ENCODE measurements at places on chromosomes 6 and 20. TPM values are rescaled to one million over a fixed set of nuclear protein-coding genes. Genes with fewer than 3 reads are reported as not detected.

DNA sequence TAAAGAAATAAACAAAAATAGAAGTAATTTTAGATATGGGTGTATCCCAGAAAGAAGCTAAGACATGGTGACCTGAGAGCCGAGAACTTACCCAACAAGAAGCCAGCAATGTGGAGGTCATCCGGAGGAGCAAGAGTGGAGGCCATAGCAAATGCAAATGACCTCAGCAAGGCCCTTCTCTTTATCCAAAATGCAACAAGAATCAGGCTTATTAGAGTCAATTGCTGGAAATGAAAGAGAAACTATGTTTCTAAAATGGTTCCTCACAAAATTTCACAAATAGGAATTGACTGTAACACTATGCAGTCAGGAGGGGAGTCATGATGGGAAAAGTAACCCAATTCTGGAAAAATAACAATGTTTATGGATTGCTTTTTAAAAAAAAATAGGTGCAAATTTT, 90.4 kb downstream of the TNFAIP3 start:
- H3K4me3 ChIP-seq = no peak overlapping the region
- H3K4me1 ChIP-seq = no peaks in the 10 kb centered on the region
- H3K36me3 ChIP-seq = no peaks in the 10 kb centered on the region
- H3K27ac ChIP-seq = no peak overlapping the region

The FGD2 gene
- not detected for total RNA-seq

GRCh38 chr6:11232770-11233626, 530 bp upstream of the NEDD9 start:
- H3K27me3 ChIP-seq = no peaks in the 10 kb centered on the region
- peak overlapping the region; percentile 83 for H3K4me3 ChIP-seq
- peaks cover 60% of the 10 kb centered on the region for H3K4me1 ChIP-seq
- DNase-seq = no peak
- peak overlapping the region; percentile 99 for H3K27ac ChIP-seq

- H3K27me3 ChIP-seq = peaks cover 3% of the 10 kb centered on the region
- no peaks in the 10 kb centered on the region for H3K36me3 ChIP-seq
- H3K4me1 ChIP-seq = no peaks in the 10 kb centered on the region
- H3K4me3 ChIP-seq = no peak overlapping the region
- DNase-seq = no peak
Observed at GRCh38 chr6:111061508-111061907, 25.8 kb upstream of the SLC16A10 start.

DNA sequence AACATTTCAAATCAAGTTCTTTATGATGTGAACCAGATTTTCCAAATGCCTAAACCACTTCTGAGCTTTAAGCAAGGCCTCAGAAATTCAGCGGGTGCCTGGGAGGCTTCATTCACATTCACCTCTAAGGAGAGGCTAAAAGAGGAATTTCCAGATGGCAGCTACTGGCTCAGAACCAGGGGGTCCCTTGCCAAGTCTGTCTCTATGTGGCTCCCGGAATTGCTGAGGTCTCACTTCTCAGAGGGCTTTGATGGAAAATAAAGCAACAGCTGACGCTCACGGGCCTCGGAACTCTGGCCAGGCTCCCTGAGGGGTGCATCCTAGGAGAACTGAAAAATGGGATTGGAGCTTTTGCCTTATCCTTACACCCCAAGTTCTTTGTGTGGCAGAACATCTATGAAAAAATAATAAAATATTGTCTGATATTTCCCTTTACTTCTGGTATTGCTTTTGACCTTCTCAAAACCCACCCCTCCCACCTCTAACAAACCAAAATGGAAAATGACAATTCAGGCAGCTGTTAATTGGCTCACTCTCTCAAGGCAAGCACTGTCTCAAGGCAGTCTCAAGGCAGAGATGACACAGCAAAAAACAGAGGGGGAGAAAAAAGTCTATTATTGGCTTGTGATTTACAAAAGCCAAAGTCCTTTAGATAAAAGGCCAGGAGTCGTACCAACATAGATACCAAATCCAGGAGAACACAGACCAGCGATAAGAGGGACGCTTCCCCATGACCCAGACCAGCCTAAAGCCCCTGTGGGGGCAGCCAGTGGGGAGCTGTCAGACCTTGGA, 21.8 kb upstream of the LRRN4 start:
- DNase-seq = no peak
- peaks cover 6% of the 10 kb centered on the region for H3K36me3 ChIP-seq
- no peak overlapping the region for H3K4me3 ChIP-seq
- H3K27me3 ChIP-seq = no peaks in the 10 kb centered on the region
- H3K4me1 ChIP-seq = peaks cover 6% of the 10 kb centered on the region

The CENPW gene
- total RNA-seq = 26.9 TPM

GRCh38 chr20:3697588-3698305, 14.7 kb downstream of the SIGLEC1 start:
- no peak overlapping the region for H3K27ac ChIP-seq
- no peak for DNase-seq
- H3K27me3 ChIP-seq = peaks cover 3% of the 10 kb centered on the region

The SRMS gene
- total RNA-seq = not detected

- H3K4me1 ChIP-seq = peaks cover 6% of the 10 kb centered on the region
- H3K4me3 ChIP-seq = no peak overlapping the region
- H3K27me3 ChIP-seq = peaks cover 4% of the 10 kb centered on the region
- no peaks in the 10 kb centered on the region for H3K36me3 ChIP-seq
Observed at GRCh38 chr6:89308525-89309395, 6.3 kb downstream of the GABRR2 start.

- H3K4me1 ChIP-seq = peaks cover 12% of the 10 kb centered on the region
- no peaks in the 10 kb centered on the region for H3K27me3 ChIP-seq
- no peak overlapping the region for H3K4me3 ChIP-seq
- DNase-seq = no peak
Observed at GRCh38 chr6:118768904-118769325, 117.5 kb upstream of the CEP85L start.

The OLIG3 gene
- not detected for total RNA-seq

DNA sequence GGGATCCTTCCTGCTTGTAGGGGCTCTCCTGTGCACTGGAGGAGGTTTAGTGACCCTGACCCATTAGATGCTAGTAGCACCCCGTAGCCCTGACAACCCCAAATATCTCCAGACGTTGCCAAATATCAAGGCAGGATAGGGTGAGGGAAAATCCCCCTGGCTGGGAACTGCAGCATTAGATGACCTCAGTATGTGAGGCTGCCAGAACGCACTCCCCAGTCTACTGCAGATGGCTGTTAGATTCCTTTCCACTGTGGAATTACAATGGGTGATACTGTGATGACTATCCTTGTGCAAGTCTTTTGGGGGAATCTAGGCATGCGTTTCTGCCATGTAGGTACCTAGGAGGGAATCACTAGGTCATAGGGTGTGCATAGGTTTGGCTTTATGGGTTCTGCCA, 226.3 kb upstream of the KCNG1 start:
- no peak overlapping the region for H3K27ac ChIP-seq
- peaks cover 2% of the 10 kb centered on the region for H3K4me1 ChIP-seq
- H3K27me3 ChIP-seq = peaks cover 31% of the 10 kb centered on the region
- H3K36me3 ChIP-seq = no peaks in the 10 kb centered on the region
- no peak for DNase-seq
- no peak overlapping the region for H3K4me3 ChIP-seq

The TBXT gene
- total RNA-seq = not detected

GRCh38 chr6:149779644-149779963, 30.1 kb downstream of the PCMT1 start:
- H3K4me1 ChIP-seq = no peaks in the 10 kb centered on the region
- H3K36me3 ChIP-seq = peaks cover 16% of the 10 kb centered on the region
- H3K27me3 ChIP-seq = no peaks in the 10 kb centered on the region
- H3K4me3 ChIP-seq = no peak overlapping the region
- H3K27ac ChIP-seq = peak overlapping the region; percentile 81

GRCh38 chr20:43284486-43284885, 94.8 kb upstream of the PTPRT start:
- H3K4me1 ChIP-seq = no peaks in the 10 kb centered on the region
- no peak overlapping the region for H3K4me3 ChIP-seq
- no peaks in the 10 kb centered on the region for H3K27me3 ChIP-seq
- H3K27ac ChIP-seq = no peak overlapping the region
- no peaks in the 10 kb centered on the region for H3K36me3 ChIP-seq

The RBPJL gene
- 1.5 TPM for total RNA-seq

The ANKRD6 gene
- 29.7 TPM for total RNA-seq

The ATP5F1E gene
- total RNA-seq = 55.9 TPM

DNA sequence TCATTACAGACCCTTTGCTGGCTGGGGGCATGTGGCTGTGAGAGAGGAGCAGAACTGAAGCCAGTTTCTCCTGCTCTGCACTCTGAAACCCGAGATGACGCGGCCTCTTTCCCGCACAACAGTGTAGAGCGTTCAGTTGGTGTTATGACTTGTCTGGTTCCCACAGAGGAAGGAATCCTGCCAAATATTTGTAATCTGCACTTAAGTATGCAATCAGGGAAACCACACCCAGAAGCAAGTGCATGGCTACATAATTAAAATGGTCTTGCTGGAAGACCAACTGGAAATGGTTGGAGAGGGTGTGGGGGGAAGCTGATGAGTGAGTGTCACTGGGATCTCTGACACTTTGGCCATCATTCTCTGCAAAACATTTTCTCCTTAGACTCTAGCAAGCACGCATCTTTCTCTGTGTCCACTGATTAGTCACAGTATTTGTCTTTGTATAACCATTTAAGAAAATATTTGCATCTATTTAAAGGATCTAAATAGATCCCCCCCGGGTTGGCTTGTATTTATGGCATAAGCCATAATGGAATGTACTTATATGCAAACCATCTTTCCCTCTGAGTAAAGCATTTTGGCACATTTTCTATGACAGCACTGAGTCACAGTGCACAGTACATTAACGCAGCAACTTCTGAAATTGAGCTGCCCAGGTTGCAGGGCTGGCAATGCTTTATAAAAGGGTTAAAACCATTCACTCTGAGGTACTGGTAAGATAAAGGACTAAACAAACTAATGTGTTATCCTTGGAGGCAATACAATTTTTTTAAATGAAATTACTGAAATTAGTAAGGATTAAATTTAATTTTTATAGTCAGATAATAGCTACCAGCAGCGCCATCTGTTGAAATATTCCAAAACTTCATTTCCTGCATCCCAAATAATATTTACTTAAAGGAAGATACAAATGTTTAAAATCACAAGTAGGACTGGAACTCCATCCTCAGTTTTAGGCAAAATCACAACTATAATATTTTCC, 76.7 kb downstream of the FOXC1 start:
- no peak overlapping the region for H3K4me3 ChIP-seq
- H3K27ac ChIP-seq = no peak overlapping the region
- no peak for DNase-seq
- peaks cover 3% of the 10 kb centered on the region for H3K4me1 ChIP-seq
- no peaks in the 10 kb centered on the region for H3K36me3 ChIP-seq

The SEMG1 gene
- not detected for total RNA-seq

GRCh38 chr20:60751826-60752225, 500.2 kb upstream of the CDH4 start:
- peaks cover 19% of the 10 kb centered on the region for H3K27me3 ChIP-seq
- peaks cover 1% of the 10 kb centered on the region for H3K4me1 ChIP-seq
- H3K27ac ChIP-seq = no peak overlapping the region
- no peak overlapping the region for H3K4me3 ChIP-seq
- H3K36me3 ChIP-seq = no peaks in the 10 kb centered on the region

- H3K36me3 ChIP-seq = no peaks in the 10 kb centered on the region
- peak within 1 kb of the TSS; percentile 78 for H3K4me3 ChIP-seq
- peak; percentile 30 for DNase-seq
- H3K27ac ChIP-seq = peak within 1 kb of the TSS; percentile 18
- peaks cover 47% of the 10 kb centered on the region for H3K27me3 ChIP-seq
Observed at GRCh38 chr6:151493804-151494234, at the start of gene CCDC170. Gene CCDC170, plus strand, starts transcription at chr6:151494017. Its CDS starts 112 bp downstream, at chr6:151494129.

DNA sequence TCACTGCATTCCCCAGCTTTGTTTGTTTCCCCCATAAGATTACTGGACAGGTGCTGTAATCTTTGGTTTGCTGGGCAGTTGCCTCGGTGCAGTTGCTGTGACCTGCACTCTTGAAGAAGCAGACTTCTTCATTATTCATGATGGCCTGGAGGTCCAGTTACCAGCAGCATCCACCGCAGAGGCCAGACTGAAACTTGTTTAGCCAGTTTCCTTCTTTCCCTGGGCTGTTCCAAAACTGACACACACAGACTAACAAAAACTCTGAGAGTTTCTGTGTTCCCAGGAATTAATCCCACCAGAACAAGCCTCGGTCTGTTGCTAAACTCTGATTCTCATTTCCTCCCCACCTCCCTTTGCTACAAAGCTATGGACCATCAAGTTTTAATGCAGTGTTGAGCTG, 144.1 kb downstream of the QRSL1 start:
- DNase-seq = no peak
- H3K27ac ChIP-seq = peak overlapping the region; percentile 94
- peaks cover 10% of the 10 kb centered on the region for H3K36me3 ChIP-seq
- H3K4me3 ChIP-seq = peak overlapping the region; percentile 31
- peaks cover 21% of the 10 kb centered on the region for H3K4me1 ChIP-seq
- H3K27me3 ChIP-seq = no peaks in the 10 kb centered on the region

GRCh38 chr20:61440548-61441055, 188.5 kb downstream of the CDH4 start:
- DNase-seq = no peak
- peaks cover 29% of the 10 kb centered on the region for H3K27me3 ChIP-seq

DNA sequence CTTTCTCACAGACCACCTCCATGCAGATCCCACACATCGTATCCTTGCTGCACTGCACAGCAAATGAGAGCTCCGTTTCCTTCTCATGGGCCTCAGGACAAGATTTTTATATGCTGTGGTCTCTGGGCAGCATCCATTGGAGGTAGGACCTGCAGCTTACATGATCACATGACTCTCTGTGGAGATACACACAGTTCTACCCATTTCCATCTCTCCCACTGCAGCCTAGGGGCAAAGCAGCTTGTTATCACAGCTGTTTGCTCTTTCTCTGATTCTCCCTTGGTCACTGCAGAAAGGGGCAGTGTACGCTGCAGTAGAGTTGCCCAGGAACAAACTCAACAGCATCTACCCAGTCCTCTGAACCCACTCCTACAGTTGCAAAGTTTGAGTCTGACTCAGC, 48.9 kb downstream of the ZNF334 start:
- peaks cover 2% of the 10 kb centered on the region for H3K4me1 ChIP-seq
- no peaks in the 10 kb centered on the region for H3K27me3 ChIP-seq
- no peak overlapping the region for H3K4me3 ChIP-seq
- no peak for DNase-seq

DNA sequence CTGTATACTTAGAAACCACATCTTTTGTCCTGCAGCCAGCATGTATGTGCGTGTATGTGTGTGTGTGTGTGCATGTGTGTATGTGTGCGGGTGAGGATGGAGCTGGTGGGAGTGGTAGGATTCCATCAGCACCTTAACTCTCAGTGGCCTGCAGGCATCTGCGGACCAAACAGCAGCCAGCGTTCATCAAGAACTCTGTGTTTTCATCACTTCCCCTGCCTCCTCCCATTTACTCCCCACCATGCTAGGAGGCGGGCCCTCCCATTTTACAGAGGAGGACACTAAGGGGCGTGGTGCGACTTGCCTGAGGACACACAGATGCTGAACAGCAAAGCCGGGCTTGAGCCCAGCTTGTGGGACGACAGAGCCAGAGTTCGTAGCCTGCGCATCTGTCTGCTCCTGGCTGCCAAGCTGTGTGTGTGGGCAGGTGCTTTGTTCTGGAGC, 8.9 kb downstream of the VSTM2L start:
- H3K36me3 ChIP-seq = no peaks in the 10 kb centered on the region
- H3K4me3 ChIP-seq = no peak overlapping the region
- DNase-seq = no peak

GRCh38 chr6:151478670-151479069, 15.1 kb upstream of the CCDC170 start:
- H3K36me3 ChIP-seq = no peaks in the 10 kb centered on the region
- no peaks in the 10 kb centered on the region for H3K27me3 ChIP-seq
- no peaks in the 10 kb centered on the region for H3K4me1 ChIP-seq
- H3K27ac ChIP-seq = no peak overlapping the region
- no peak for DNase-seq
- no peak overlapping the region for H3K4me3 ChIP-seq

The FANCE gene
- 10.6 TPM for total RNA-seq
